ENCODE measurements at places on chromosomes 11 and 22.

- DNase-seq: no peak
These were observed 99.4 kb downstream of the ETS1 start for GRCh38 chr11:128487978-128488377.

DNA sequence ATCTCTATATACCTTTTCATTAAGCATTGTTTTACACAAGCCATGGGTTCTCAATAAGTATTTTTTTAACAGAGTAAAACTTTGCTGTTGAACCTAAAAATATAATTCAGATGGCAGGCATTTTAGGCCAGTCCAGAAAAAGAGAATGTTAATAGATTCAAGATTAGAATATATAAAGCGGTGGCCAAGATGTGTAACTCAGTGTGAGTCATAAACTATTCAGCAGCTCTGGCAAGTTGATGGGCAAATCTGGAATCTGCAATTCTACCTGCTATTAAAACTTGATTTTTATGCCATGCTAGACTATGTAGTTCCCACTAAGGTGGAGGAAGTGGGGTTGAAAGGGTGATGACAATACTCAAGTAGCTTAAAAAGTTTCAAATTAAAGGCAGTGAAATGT is 45.4 kb downstream of the CASP12 start:
- DNase-seq: no peak

DNA sequence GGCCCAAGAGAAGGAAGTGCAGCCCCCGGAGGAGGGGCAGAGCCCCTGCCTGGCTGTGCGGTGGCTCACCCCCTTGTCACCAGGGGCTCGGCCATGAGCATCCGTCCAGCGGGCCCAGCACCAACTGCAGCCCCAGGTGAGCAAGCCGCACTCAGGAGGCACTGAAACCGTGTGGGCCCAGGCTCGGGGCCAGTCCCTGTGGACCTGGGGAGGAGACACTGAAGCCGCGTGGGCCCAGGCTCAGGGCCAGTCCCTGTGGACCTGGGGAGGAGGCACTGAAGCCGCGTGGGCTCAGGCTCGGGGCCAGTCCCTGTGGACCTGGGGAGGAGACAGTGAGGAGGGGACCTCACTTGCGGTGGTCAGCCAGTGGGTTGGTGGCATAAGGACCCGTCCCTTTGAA is 13.9 kb downstream of the LSP1 start:
- no peak for DNase-seq

DNA sequence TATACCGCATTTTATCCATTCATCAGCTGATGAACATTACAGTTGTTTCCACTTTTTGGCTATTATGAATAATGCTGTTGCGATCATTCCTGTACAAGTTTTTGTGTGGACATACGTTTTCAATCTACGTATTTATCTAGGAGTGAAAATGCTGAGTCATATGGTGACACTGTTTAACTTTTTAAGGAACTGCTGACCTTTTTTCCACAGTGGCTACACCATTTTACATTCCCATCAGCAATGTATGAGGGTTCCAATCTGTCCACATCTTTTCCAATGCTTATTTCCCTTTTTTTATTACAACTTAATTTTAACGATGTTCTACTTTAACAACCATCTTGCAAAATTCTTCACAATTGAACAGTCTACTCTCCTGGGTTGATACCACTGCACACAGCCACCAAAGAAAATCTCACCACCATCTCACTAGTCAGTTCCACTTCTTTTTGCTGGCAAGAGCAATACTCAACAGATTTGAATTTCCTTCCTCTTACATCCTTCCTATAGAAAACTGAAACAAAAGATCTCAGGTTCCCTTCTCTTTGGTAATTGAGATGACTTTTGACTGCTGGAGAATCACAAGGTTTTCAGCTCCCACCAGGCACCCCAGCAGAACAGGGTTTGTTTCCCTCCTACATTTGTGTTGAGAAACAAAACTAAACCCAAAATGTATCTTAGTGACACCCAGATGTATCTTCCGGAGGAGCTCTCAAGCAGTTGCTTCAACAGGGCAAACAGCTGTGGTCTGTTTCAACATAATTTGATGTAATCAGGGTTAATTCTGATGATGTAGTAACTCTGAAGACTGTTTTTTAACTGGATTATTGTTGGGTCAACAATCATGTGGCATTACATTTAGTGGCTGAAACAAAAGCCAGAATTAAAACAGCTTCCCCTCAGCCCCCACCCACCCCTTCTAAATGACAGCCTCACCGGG is 7.0 kb upstream of the GAB2 start:
- no peak for DNase-seq

GRCh38 chr22:42820045-42820763 is 36.9 kb downstream of the ARFGAP3 start:
- DNase-seq: no peak
